SIG-M5 (cell line): ENCODE measurements at places on chromosomes 5 and 9.

GRCh38 chr5:121408778-121409177 is 442.9 kb upstream of the FTMT start:
- DNase-seq = no peak

DNA sequence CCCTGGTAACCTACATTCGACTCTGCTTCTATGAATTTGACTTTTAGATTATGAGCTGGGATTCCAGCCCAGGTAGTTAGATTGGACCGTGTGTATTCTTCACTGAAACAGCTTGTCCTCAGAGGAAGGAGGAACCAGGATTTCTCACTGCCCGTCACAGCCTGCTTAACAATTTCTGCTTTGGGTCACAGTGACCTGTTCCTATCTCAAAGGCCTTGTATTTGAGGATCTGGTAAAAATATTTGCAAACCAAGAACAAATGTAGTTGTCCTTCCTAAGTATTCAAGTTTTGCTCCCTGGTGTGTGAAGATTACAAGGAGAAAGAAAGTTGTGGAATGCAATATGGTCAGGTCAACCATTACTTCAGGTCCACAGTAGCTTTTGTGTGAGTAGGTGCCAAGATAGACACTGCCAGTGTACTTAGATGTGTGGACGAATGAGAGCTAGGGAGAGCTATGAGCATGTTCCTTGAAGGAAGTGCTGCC is 55.1 kb downstream of the KIF4B start:
- DNase-seq = no peak

- no peak for DNase-seq
Measured at GRCh38 chr5:60522292-60522905, 177.6 kb downstream of the DEPDC1B start.

DNA sequence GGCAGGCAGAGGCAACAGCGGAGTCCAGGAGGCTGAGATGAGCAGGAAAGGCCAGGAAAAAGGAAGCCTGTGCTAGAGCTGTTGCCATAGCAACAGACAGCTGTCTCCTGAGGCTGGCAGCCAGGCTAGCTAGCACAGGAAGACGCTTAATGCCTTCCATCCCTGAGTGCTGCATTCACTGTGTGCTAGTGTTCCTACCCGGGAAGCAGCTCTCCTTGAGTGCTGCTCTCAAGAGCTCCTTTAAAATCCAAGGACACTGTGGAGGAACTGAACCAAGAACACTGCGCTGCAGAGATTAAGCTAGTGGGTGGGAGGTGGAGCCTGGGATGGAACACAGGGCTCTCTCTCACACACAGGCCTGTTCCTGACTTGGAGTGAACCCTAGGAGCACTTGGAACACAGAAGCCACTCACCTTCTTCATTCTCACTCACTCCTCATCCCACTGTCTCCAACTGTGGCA is 53.5 kb upstream of the IL7R start:
- DNase-seq = no peak

GRCh38 chr5:64865662-64866061 is 96.9 kb downstream of the CWC27 start:
- DNase-seq = no peak

GRCh38 chr5:126099077-126099476 is 324.1 kb upstream of the GRAMD2B start:
- no peak for DNase-seq

DNA sequence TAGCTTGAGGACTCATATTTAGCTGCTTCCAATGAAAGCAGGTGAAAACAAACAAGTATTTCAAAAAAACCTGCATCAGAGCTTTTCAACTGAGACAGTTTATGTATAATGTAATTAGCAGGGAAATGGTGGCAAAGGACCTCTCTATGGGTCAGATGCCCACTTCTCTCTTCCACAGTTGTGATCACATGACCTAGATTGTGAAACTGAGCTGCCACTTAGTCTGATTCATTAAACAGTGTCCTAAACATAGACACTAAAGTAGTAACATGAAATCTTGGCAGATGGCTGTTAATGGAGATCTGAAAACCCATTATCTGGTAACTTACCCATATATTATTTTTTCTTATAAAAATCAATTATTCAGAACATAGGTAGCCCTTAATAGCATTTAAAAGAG is 663.6 kb upstream of the RIOK2 start:
- DNase-seq = no peak
